ENCODE measurements at places on chromosomes 7 and 10. TPM values are rescaled to one million over a fixed set of nuclear protein-coding genes. Genes with fewer than 3 reads are reported as not detected.
A peak's percentile ranks its signal among the peaks of the same experiment; 100 is the strongest.

ETV1 gene
- total RNA-seq, result not detected

PRXL2A gene
- not detected for total RNA-seq

FOXP2 gene
- total RNA-seq, result not detected

NANOS1 gene
- total RNA-seq, result 7.5 TPM

ANXA8 gene
- total RNA-seq, result not detected

TLL2 gene
- 0.97 TPM for total RNA-seq

FAM25G gene
- total RNA-seq, result not detected

MMP21 gene
- total RNA-seq, result not detected

PNLIPRP1 gene
- not detected for total RNA-seq

FAM131B gene
- total RNA-seq, result not detected

SPDYE9 gene
- not detected for total RNA-seq

SNX10 gene
- 32.9 TPM for total RNA-seq

TSPAN13 gene
- total RNA-seq, result 12.2 TPM

DNA sequence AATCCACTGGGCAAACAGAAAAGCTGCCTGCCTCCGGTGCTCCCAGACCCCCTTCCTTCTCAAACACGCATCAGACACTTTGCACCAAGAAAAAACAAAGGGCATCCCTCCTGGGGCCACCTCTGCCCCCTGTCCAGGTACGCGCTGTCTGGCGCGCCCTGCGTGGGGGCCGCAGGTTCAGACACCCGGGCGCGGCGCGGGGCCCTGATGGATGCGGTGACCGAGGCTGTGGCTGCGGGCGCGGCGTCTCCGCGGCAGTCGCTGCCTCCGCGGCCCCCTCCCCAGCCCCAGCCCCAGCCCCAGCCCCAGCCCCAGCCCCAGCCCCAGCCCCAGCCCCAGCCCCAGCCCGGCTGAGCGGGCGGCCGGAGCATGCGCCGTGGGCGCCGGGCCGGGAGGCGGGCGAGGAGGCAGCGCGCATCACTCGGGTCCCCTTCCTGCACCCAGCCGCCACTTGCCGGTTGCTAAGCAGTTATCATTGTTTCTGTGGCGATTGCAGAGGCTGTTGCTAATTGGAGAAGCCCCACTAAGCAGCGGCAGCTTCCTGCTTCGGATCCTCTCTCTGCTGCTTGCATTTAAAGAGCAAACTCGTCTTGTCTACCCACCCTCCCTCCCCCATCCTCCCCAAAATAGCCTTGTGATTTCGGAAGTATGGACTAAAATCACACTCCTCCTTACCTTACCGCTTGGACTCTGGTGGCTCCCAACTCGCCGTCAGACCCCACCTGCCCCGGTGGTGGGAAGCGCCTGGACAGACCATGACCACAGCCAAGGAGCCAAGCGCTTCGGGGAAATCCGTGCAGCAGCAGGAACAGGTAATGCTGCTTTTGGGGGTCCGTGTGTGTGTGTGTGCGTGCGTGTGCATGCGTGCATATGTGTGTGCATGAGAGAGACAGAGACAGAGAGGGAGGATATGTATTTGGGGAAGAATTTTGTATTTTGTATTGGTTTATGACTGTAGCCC is 252.8 kb downstream of the DPP6 start:
- no peak for DNase-seq

GRCh38 chr7:91408388-91409154 is 144.3 kb downstream of the FZD1 start:
- no peak for DNase-seq

GRCh38 chr7:30225863-30226613 is 58.4 kb upstream of the ZNRF2 start:
- peak; percentile 67 for DNase-seq

DNA sequence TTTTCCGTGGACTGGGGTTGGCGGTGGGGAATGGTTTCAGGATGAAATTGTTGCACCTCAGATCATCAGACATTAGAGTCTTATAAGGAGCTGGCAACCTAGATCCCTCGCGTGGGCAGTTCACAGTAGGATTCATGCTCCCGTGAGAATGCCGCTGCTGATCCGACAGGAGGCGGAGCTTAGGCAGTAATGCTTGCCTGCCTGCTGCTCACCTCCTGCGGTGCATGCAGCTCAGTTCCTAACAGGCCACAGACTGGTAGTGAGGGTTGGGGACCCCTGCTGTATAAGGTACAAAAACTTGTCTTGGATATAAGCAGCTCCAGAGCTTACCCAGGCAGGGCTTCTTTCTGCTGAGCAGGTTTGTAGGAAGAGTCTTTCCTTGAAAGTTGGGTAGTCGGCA is 53.9 kb downstream of the SHH start:
- DNase-seq, result no peak

- no peak for DNase-seq
Observed at GRCh38 chr10:108167766-108168165, 1003.3 kb upstream of the SORCS1 start.

GRCh38 chr10:101830322-101831168 is 12.3 kb upstream of the OGA start:
- DNase-seq, result peak; percentile 92

GRCh38 chr10:76082232-76082631 is 650.8 kb downstream of the LRMDA start:
- DNase-seq, result no peak

DNA sequence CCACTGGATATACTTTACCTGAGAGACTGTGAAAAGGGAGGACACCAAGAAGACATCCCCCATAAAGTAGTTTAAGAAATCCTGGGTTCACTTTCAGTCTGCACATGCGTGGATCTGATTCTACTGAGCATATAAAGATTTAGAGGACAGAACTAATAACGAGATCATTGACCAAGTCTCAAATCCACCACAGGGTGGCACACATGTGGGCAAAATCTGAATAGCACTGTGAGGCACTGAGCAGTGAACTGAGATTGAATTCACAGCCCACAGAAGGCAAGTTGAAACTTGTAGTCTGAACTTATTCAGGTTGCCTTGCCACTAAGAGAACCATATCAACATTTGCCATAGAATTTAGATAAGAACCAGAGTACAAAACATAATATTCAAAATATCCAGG is 818.6 kb downstream of the GRID1 start:
- peak; percentile 17 for DNase-seq

GRCh38 chr7:143953421-143953820 is 1.2 kb upstream of the OR2F1 start:
- DNase-seq, result no peak

DNA sequence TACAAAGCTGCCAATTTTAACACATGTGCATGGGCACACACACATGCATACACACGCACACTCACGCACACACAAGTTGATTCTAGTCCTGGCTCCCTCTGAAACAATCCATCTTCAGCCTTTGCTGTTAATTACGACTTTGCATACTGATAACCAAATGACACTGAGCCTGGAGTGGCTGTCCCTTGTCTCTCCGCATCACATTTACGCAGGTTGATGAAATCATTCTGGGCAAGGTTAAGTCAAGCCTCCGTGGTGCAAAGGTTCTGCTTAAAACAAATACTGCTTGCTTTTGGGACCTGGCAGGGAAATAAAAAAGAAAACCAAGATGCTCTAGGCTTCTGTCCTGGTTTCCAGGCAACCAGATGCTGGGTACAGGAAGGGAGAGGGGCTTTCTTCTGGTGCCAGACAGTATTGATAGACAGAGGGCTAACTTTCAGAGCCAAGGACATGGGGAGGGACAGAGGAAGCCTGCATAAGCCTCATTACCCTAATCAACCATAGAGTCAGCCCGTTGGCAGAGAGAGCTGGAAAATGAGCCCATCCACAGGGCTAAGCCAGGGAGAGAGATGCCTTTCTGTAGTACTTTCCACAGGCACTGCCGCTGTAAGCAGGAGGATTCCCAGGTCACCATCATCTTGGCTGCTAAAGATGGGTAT is 233.0 kb downstream of the WDR11 start:
- DNase-seq, result no peak

DNA sequence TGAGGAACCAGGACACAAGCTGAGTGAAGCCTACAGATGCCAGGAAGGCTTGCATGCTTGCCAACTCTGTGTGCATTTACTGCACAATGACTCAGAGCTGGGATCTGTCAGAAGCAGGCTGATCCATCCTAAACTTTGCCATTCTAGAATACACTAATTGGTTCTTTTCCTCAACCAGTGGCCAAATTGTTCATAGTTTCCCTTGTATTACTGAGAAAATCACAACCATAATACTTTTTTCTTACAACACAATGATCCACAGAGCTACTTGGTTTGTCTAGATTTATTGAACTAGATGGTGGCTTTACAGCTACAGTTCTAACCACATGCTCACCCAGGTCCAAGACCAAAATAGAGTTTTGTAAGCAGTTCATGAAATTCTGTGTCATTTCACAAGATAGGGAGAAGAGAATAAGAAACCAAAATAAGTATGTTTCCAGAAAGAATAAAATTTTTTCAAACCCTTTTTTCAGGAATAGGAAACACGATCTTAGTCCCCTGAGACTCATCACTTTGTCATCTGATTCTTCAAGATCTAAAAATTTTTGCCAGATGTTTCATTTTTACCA is 21.0 kb upstream of the LRRC17 start:
- no peak for DNase-seq

GRCh38 chr10:4131407-4132215 is 346.6 kb upstream of the KLF6 start:
- DNase-seq, result peak; percentile 63

- DNase-seq, result peak; percentile 14
Observed at GRCh38 chr7:108016841-108017775, 14.1 kb upstream of the LAMB1 start.

GRCh38 chr7:29090151-29090805 is 56.1 kb downstream of the CPVL start:
- DNase-seq, result no peak

DNA sequence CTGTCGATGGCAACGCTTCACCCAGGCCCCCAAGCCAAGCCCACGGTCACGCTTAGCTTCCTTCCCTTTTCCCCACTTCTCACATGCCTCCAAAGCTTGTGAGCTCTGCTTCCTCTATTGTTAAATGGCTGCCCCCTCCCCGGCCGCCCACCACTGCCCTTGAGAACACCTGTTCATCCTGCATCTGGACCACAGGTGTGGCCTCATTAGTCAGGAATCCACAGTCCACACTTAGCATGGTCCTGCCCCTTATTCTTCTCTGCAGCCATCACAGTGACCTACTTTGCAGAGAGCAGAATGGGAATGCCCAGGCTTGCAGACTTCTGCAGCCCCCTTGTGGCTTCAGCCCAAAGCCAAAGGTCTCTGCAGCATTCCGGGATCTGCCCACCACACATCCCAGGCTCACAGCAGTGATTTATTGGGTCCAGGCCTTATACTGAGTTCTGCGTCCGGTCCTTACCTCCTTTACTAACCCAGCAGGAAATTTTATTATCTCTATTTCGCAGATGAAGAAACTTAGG is 66.9 kb downstream of the PTPRE start:
- no peak for DNase-seq

DNA sequence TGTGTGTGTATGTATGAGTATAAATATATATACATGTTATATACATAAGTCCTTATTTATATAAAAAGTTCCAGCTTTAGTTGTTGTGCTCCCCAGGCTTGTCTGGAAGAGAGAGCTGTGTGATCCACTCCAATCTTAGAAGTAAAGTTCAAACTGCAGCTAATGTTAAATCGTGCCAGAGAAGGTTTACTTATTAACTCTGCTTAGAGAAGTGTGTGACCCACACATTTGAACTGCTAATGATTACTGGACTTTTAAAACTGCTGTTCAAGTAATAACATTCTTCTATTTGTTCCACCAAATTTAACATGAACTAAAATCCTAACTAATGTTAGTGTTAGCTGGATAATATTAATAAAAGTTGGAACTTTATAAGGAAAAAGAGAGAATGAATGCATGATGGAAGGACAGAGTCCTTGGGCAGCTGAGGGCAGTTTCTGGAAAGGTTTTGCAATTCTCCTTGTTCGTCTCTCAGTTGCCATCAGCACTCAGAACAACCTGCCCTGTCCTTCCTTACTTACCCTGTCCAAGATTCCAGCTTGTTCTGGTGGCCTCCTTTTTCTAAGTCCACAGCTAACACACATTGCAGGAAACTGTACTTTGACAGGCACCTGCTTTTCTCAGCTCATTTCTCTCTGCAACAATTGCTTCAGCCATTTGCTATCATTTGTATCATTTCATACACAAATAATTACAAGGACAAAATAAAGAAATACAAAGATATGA is 162.6 kb downstream of the FAM107B start:
- DNase-seq, result no peak

GRCh38 chr10:80464557-80465450 is 10.7 kb downstream of the TSPAN14 start:
- peak; percentile 50 for DNase-seq

DNA sequence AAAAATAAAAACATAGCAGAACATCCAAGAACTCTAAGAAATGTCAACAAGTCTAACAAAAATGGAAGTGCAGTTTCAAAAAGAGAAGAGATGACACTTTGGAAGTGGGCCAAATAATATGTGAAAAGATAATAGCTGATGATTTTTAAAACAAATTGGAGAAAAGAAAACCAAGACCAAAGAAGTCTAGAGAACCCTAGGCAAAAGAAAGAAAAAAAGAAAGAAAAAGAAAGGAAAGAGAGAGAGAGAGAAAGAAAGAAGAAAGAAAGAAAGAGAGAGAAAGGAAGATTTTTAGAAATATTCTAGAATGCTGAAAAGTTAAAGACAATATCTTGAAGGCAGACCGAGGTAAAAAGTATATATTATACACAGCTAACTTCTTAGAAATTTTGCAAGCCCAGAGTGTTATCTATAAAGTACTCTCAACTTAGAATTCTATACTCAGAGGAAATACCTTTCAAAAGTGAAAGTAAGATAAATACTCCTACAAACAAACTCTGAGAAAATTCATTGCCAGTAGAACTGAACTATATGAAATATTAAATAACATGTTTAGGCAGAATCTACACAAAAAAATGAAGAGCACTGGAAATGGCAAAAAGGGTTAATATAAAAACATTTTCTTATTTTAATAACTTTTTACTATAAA is 138.7 kb upstream of the SMIM30 start:
- DNase-seq, result no peak

GRCh38 chr7:70654979-70655378 is 477.0 kb upstream of the GALNT17 start:
- no peak for DNase-seq

DNA sequence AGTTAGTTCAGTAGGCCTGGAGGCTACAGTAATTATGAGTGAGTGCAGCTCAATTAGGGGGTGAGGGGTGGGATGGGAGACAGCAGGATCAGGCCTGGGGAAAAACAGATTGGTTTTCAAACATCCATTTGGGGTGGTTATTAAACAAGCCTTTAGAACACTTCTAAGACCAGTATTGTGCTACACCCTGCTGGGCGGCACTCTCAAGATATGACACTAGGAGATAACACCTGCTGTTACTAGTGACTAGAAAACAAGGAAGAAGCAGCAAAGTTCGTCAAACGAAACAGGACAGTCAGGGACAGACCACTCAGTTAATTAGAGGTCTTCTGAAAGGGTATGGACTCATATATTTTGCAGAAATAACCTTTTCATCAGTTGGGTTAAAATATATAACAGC is 353.6 kb downstream of the PTEN start:
- peak; percentile 62 for DNase-seq

GRCh38 chr10:122173337-122173736 is 97.8 kb upstream of the BTBD16 start:
- DNase-seq, result no peak

- no peak for DNase-seq
Observed at GRCh38 chr10:104368381-104368780, 14.7 kb downstream of the CFAP58 start.

GRCh38 chr7:129949292-129950133 is 3.2 kb downstream of the UBE2H start:
- peak; percentile 26 for DNase-seq
